SHP77 treated with DMSO at 0.1 percent for 48 hours (cell line): ENCODE measurements at places on chromosomes 2 and 18.

DNA sequence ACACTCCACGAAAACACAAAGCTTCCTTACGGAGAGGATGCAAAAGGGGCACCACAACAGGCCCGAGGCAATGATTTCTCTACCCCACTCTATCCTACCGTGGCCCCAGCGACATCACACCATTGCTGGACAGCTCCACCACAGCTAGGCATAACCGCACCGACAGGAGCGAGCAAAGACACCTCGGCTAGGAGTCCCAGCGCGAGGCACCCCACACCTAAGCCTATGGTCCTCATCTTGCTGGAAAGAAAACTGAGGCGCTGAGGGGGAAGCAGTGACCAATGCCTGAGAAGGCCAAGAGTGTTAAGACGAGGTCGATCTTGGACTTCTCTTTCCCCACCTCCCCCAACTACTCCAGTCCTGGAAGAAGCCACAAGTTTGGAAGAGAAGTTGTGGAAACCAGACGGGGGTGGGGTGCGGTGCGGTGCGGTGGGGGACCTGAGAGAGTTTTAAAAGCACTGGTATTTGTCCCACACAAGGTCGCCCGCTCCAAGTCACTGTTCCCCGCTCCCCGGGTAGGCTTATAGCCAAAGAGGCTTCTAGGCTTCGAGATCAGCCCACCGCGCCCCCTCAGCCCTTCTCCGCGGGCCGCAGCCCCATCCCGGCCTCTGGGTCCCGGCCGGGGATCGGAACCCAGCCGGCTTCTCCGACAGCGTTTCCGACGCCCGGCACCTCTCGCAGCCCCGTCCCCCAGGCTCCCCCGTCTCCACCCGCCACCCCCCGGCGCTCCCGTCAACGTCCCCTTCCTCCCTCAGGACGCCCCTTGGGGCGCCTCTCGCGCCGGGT is 766 bp downstream of the PDE6D start:
- DNase-seq = no peak

DNA sequence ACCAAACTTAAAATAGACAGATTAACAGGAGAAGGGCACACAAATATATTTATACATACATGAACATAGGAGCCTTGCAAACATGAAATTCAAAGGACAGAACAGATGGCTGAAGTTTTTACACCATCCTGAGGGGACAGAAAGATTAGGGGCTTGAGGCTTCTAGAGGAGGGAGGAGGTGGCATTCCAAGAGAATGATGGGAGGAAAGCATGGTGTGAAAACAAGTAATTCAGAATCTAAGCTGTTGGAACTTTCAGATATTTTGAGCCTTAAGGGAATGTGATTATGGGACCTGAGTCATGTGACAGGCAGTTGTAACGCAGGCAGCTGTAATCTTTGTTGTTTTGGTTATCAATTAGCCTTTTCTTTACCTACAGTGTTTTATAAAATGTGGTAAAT is 225.2 kb upstream of the SPOPL start:
- no peak for DNase-seq

DNA sequence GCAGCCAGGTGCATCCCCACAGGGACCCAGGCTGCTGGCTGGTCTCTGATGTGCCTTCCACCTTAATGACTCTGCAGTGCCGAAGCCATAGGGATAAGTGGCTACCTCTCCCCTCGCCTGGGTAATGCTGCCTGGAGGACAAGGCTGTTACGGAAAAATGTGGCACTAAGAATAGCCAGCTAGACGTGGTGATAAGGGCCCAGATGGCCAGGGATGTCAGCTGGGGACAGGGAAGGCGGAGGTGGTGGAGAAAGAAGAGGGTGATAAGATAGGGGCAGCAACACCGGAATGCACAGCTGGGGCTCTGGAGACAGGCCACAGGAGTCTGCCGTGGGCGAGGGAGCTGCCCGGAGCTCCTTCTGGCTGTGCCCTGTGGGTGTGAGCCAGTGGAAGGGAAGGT is 170.6 kb downstream of the FHOD3 start:
- DNase-seq = no peak

- no peak for DNase-seq
Observed at GRCh38 chr2:80896576-80896975, 592.0 kb upstream of the LRRTM1 start.

DNA sequence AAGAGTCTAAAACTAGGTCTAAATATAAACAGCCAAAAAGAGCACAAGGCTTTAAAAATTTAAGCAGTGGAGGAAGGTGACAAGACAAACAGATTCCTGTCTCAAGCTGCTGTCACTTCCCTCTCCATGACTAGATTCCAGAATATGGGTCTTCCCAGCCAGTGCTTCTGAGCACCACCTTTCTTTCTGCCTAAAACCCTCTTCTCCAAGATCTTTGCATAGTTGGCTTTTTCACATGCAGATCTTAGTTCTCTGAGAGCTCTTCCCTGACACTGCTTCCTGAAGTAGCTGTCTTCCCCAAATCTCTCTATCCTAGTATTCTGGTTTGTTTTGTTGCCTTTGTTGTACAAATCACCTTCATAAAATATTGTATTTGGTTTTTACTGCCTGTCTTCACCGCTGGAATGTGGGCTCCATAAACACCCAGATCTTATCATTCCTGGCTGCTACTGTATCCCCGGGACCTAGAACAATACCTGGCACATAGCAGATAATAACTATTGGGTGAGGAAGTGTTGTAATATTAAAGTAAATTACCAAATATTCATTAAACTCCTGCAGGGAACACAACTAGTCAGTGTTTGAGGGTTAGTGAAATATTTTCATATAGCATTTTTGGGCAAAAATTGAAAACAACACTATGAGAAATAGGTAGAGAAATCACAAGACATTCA is 150.2 kb downstream of the CCDC85A start:
- DNase-seq = no peak

DNA sequence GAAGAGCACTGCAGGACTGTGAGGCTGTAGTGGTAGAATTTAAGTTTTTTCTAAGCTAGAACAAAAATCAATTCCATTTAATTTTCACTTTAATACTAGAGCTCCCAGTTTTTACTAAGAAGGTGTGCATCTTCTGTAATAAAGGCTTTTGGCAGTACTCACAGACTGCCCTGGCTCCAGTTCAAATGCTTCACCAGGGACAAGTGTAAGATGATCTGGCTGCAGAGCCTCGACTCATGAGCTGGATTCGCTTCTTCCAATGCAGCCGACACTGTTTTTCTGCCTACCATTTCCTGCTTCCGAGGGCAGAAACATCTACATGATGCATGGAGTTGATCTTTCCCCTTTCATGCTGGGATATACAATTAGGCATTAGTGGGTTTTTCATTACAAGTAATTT is 87.0 kb downstream of the FARSB start:
- DNase-seq = no peak

DNA sequence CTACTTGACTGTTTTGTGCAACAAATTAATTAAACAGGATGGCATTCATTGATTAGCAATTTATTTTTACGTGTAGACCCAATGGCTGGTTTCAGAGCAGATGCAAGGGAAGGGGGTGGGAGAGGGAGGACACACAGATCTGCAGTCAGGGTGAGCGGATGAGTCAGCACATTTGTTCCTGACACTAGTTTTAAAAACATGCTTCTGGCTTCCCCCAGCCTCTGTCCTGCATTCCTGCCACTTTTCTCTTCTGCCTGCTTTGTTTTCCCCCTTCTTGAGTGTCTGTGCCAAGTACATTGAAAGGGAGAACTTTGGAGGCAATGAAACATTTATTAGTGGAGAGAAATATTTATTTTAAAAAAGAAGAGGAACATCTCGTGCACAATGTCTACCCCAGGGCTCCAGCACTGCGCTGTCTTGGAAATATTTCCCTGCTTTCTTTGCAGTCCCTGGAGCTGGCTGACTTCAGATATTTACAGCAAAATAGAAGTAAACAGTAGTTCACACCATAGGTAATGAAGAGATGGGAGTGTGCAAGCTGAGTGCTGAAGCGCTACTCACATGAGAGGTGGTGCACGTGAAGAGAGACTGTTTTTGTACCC is 52.2 kb downstream of the NRP2 start:
- DNase-seq = peak; percentile 10

DNA sequence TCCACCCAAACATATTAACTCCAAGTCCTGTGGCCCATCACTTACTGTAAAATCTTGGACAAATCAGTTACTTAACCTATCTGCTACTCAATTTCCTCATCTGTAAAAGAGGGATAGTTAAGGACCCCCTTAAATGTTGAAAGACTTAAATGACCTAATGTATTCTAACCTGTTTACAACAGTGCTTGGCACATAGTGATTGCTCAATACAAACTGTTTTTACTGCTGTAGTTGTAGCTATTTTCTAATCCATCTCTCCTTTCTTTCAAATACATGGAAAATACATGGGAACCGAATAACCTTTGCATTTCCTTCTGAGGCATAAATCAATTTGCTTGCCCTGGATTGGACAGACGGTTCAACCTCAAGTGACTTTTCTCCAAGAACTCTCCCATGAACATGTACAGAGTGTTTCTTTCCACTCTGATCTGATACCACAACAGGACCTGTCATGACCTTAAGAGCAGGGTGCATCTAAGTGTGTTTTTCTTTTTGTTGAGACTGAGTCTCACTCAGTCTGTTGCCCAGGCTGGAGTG is 2.7 kb downstream of the LNPK start:
- DNase-seq = no peak

DNA sequence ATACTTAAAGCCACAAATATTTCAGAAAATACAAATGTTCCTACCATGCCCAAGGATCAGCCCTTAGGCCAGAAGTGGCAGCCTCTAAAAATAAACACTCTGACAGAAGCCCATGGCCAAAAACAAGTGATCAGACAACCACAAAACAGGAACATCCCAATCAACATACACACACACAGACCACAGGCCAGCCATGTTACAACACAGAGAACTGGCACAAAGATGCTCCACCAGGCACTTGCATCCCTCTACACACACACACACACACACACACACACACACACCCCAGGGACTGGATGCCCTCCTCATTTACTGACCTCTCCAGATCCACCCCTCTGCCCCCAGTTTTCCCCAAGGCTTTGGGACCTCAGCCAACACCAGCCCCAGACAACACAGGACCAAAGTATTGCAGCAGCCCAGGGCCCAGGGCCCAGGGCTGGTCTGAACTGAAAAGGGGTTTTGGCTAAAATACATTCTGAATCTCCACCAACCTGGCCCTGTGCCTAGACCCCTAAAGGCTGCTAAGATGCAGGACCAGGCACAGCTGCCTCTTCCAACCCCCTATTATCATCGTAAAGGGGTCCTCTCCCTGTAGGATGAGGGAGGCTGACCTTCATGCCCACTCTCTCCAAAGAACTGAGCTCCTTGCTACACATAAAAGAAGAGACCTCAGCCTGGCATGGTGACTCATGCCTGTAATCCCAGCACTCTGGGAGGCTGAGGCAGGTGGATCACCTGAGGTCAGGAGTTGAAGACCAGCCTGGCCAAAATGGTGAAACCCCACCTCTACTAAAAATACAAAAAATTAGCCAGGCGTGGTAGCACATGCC is 151.4 kb downstream of the TNS1 start:
- no peak for DNase-seq

DNA sequence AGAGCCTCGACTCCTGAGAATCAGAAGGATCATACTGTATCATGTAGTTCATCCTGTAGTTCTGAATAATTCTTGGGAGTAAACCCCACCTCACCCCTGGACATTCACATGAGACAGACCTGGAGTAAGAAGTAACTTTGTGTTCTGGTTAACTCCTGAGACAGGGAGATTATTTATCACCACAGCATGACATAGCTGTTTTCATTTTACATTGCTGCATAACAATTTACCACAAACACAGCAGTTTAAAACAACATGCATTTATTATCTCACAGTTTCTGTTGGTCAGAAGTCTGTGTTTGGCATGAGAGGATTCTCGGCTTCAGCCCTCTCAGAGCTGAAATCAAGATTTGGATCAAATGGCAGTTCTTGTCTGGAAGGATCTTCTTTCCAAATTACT is 855.8 kb upstream of the FANCL start:
- no peak for DNase-seq

GRCh38 chr2:16318051-16318450 is 347.6 kb downstream of the CYRIA start:
- no peak for DNase-seq

DNA sequence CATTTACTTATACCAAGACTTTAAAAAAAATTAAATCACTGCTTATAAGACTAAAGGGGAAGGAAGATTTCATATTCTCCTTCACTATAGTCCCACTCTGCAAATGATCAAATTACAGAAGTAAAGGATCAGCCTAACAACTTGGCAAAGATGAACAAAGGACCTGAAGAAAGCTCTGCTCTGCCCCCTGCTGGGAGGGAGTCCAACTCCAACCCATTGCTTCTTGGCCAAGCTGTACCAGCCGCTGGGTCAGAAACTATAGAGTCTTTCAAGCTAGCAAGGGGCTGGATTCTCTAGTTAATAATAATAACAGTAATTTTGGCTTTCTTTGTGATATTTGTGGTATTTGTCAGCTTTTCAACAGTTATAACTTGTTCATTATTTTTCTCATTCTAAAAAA is 927.0 kb upstream of the CRIM1 start:
- DNase-seq = peak; percentile 12

GRCh38 chr2:176774766-176775451 is 437.7 kb upstream of the HNRNPA3 start:
- DNase-seq = no peak

DNA sequence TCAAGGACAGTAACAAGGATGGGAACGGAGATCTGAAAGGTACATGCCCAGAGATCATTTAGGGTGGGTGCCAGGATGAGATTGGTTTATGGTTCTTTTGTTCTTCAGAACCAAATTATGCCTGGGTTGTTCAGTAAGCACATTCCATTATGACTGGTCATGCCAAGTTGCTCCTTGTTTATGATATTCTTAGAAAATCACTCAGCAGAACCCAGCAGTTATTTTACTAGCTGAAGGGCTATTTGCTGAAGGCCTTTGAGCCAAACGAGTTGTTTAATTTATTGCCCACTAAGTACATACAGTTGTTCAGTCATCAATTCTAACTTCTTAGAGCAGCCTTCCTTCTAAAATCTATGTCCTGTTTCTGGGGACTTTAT is 635 bp downstream of the SLC3A1 start:
- no peak for DNase-seq

DNA sequence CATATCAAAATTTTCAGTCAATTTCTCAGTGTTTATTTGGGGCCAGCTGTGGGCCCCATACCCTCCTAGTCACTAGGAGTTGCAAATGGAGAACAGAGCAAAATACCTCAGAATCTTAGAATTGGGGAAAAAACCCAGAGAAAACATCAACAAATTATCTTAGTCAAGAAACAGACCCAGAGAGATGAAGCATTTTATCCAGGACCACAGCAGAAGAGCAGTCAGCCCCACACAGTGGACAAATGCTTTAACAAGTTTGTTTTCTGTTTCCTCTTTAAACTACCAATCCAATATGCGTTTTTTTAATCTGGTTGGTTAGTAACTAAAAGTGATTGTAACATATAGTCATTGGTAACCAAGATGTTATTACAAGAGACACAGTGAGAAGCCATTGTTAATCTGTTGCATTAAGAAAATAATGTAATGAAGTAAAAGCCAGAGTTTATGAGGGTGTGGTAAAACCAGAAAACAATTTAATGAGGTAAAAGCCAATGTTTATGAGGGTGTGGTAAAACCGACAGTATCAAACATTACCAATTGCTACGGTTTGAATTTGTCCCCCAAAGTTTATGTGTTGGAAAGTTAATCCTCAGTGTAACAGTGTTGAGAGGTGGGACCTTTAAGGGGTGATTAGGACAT is 60.7 kb upstream of the COX7A2L start:
- DNase-seq = no peak

- no peak for DNase-seq
Observed at GRCh38 chr2:202074324-202074723, 1.3 kb downstream of the KIAA2012 start.

- no peak for DNase-seq
Observed at GRCh38 chr2:28063492-28063962, 173.0 kb downstream of the BABAM2 start.

- no peak for DNase-seq
Observed at GRCh38 chr2:157271590-157272203, 14.2 kb downstream of the GALNT5 start.
